ENCODE measurements at places on chromosomes 11 and 22. TPM values are rescaled to one million over a fixed set of nuclear protein-coding genes. Genes with fewer than 3 reads are reported as not detected.

The ZNF280A gene
- not detected for total RNA-seq

The ZFPL1 gene
- 96.0 TPM for total RNA-seq

The RPS3 gene
- total RNA-seq = 795 TPM

- DNase-seq = no peak
Observed at GRCh38 chr11:104691129-104691528, 207.1 kb downstream of the CASP12 start.

DNA sequence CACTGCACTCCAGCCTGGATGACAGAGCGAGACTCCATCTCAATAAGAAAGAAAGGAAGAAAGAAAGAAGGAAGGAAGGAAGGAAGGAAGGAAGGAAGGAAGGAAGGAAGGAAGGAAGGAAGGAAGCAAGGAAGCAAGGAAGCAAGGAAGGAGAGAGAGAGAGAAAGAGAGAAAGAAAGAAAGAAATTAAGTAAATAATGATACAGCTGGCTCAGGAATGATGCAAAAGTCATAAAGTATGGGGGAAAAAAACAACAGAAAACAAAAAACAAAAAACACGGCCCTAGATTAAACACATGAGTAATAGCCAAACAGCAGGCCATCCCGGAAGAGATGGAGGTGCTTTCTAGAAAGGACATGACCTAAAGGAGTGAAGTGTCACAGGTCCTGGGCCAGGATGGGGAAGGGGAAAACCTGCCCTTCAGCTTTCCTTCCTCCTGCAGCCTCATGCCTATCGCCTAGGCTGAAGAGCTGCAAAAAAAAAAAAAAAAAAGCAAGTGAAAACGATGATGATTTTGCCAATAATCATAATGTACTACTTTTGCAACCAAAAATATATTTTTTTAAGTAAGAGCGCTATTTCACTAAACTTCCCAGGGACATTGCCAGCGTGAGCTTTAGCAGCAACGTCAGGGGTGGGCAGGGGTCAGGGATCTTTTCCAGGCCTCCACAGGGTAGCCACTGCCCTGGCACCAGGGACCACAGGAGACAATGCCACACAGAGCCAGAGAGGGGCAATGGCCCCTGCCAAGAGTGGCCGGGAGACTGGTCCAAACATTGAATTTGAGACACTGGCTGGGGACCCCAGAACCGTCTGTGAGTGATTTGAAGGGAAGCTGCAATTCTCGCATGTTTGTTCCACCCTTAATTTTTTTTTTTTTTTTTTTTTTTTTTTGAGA lies 28.2 kb upstream of the TMPRSS4 start:
- no peak for DNase-seq

DNA sequence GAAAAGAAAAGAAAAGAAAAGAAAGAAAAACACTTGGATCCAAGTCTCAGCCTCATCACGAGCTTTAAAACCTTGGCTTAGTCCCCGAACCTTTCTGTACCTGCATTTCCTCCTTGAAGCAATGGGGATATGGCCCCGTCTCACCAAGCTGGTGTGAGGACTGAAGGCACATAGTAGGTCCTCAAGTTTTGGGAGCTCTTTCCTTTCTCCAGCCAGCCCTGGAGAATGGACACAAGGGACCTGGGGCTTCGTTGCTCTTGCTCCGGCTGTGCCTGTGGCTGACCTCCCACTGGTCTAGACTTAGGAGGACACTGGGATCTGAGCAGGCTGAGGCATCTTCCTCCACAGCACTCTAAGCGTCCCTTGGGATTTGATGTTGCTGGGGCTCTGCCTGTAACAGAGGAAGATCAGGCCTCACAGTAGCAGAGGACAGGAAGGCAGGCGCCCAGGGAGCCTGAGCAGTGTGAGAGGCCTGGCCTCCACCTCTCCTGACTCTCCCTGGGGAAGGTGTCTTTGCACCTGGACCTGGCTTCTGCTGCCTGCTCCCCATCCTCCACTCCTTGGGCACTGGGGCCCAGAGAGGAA lies 32.8 kb downstream of the KCNC1 start:
- DNase-seq = no peak

- DNase-seq = no peak
Observed at GRCh38 chr22:28788601-28789000, 11.8 kb downstream of the XBP1 start.

DNA sequence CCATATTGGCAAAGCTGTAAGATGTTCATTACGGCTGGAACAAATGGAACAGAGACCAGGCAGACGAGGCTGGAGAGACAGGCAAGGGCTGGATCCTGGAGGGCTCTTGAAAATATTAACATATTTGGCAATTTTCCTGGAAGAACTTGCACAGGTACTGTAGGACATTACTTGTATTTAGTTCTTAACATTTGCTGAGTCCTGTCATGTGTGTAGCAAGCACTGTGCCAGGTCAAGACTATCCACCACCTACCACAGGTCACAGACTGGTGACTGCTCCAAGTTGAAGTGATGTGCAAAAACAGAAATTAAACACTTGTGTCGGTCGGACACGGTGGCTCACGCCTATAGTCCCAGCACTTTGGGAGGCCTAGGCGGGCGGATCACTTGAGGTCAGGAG lies 58.7 kb upstream of the TNRC6B start:
- no peak for DNase-seq

The KRTAP5-2 gene
- not detected for total RNA-seq

- no peak for DNase-seq
Observed at GRCh38 chr11:126924376-126925040, 76.1 kb downstream of the KIRREL3 start.

DNA sequence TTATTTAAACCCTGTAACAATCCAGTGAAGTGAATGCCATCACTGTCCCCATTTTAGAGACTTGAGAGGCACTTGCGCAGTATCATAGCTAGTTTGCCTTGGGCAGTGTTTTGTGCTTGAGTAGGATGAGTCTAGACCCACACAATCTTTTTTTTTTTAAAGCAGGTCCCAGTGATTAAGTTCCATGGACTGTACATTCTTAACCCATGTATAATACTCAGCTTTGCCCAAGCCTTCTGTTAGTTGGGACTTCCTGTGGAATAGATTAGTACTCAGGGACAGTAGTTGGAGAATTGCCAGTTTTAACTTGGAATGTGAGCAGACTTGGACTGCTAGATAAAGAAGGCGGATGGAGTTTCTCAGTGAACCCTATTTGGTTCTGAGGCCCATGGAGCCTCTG lies 108.6 kb upstream of the RASSF10 start:
- DNase-seq = peak; percentile 100

- peak; percentile 95 for DNase-seq
Observed at GRCh38 chr22:37782340-37783168, 25.2 kb upstream of the GCAT start.

GRCh38 chr22:45975164-45976161 lies 1.5 kb downstream of the WNT7B start:
- no peak for DNase-seq

GRCh38 chr22:23774922-23775436 lies 2.3 kb downstream of the MMP11 start:
- DNase-seq = peak; percentile 38

The NXPE2 gene
- total RNA-seq = not detected

- no peak for DNase-seq
Observed at GRCh38 chr11:112748713-112749543, 212.3 kb upstream of the NCAM1 start.

DNA sequence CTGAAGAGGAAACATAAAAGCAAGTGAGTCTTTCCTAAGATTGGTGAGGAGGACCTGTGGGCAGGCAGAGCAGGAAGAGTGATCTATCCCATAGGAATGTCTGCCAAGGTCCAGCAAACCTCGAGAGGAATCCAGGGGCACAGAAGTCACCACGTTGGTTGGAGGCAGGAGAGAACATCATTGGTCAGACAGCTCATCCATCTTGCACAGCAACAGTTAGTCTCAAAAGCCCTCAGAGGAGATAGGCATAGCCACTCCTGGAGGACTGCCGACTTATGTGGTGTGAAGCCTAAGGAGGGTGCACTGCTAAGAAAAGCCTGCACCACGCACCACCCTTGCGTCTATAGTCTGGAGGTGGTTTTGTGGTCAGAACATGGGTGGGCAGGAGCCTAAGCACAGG lies 109.1 kb downstream of the RASSF10 start:
- DNase-seq = peak; percentile 100

DNA sequence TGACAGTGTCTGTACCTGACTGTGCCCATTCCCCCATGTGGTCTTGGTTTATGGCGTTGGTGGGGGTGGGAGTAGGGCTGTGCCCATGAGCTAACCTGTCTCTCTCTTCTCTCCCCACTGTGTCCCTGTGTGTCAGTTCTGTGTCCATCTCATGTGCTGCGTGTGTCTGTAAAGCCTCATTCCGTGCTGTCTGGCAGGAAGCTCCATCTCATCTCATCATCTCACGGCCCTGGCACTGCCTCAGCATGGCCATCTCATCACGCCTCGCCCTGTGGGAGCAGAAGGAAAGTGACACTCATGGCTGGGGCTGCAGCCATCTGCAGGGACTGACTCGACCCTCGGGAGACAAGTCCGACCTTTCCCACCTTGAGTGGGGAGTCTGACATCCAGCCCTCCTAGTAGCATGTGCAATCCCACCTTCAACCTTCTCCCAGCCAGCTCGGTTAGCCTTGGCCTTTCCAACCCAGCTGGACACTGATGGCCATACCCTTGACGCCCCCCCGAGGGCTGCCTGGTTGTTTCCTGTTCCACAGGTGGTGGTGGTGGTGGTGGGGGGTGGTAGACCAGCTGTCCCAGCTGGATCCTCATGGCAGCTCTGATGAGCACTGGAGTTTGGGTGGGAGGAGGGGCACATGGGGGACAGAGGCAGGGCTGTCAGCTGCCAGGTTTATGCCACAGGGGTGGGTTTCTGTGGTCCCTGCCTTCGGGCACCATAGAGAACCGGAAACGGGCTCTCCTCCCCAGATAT lies 19.0 kb downstream of the MYO18B start:
- no peak for DNase-seq

DNA sequence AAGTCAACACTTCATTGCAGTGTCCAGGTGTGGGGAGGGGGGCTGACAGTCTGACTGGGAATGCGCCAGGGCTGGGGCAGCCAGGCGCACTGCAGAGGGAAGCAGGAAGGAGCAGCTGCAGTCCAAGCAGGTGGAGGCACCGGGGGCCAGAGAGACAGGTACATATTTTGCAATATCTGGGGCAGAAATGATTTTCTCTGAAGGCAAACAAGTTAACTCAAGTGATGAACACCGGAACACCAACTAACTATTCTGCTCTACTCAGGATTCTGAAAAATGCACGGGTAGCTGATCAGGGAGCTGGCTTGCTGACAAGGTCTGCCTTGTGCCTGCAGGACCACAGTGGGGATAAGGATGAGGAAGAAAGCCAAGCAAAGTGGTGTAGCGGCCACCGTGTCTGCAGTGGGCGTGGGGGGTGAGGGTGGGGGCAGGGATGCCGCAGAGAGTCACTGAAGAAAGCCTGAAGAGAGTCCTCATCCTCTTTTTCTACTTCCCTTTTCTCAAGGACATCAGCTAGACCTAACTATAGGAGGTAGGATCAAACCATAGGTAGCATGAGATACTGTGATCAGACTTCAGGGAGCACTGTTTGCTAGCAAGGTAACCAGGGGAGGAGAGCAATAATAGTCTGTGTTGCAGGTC lies 83.4 kb downstream of the SCN3B start:
- no peak for DNase-seq

DNA sequence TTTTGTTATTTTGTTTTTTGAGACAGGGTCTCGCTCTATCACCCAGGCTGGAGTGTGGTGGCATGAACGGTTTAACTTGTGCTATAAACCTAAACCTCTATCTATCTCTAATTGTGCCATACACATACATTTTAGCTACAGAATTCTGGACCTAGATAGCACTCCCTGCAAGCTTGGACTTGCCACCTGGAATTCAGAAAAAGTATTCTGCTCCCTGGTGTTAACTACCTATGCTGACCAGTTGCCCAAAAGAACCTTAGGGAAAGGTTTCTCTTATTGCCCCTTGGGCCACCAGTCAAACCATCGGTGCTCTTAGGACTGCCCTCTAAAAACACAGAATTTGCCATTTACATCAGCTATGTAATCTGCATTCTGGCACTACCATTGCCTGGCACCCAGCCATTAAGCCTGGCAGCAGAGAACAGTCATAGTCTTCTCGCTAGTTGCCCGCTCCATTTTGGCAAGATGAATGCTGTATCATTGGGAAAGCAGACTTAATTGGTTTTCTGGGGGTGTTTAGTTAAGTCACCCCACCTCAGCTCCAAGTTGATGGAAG lies 55.3 kb downstream of the ETS1 start:
- no peak for DNase-seq

- DNase-seq = no peak
Observed at GRCh38 chr11:17328871-17329494, 22.6 kb upstream of the NCR3LG1 start.

DNA sequence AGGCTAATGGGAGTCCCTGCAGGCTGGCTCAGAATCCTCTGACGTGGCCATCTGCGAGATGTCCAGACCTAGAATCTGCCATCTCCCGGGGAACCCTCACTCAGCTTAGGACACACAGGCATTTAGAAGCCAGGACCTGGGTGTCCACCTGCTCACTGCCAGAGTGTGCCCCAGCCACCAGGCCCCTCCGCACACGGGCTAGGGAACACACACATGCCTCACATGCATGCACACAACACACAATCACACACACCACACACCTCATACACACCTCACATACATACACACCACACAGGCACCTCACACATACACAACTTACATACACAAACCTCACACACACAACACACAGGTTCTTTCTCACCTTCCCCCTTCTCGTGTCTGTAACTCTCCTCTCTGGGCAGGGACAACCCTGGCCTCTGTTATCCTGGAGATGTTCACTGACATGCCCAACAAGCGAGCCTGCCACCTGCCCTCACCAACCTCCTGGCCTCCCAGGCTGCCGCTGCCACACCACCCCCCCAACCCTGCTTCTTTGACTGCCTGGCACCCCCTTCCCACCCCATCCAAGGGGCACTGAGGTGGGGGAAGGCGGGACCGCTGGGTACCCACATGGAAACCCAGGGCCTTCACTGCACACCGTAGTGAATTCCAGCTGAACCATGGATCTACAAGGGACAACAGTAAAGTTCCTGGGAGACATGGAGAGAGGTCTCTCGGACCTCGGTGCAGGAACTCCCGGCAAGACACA lies 38.1 kb downstream of the GNB1L start:
- DNase-seq = no peak

The KCNK4 gene
- total RNA-seq = 0.10 TPM

GRCh38 chr11:71331631-71332030 lies 79.3 kb upstream of the SHANK2 start:
- no peak for DNase-seq

DNA sequence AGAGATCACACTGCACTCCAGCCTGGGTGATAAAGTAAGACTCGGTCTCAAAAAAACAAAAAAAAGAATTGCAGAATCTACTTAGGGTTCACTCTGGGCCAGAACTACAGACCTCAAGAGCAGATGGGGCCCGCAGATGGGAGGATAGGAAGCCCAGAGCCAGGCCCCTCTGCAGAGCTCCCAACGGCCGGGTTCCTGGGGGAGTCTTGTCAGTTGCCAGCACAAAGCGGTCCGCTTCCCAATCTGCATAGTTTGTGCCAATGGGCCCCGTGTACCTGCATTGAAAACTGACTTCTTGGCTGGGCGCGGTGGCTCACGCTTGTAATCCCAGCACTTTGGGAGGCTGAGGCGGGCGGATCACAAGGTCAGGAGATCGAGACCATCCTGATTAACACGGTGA lies 1.7 kb upstream of the CHID1 start:
- DNase-seq = no peak

DNA sequence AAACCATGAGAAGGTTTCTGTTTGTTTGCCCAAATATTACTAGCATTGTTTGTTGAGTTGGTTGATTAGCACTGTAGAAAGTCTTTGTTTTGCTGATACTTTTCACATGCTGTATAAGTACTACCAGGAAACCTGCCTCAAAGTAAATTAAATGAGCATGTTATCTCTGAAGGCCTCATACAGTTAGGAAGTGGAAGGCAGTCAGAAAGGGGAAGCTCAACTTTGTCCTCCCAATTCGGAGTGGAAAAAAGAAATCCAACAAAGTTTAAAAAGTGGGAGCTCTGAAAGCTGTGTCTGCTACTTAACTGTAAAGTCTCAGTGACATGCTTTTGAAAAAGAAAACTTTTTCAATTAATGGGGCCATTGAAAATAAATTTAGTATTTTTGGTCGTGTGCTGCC lies 188.3 kb upstream of the BLID start:
- no peak for DNase-seq

Data from M059J (cell line).